HCT116 (cell line): ENCODE measurements at places on chromosomes 3 and 15. TPM values are rescaled to one million over a fixed set of nuclear protein-coding genes. Genes with fewer than 3 reads are reported as not detected.

The MST1R gene
- total RNA-seq, result 113 TPM

The SNRPN gene
- total RNA-seq, result 2.0 TPM

The PLSCR2 gene
- not detected for total RNA-seq

The ANKUB1 gene
- total RNA-seq, result not detected

The RAD51 gene
- total RNA-seq, result 20.9 TPM

The CCDC9B gene
- total RNA-seq, result 15.6 TPM

The RPL39L gene
- total RNA-seq, result not detected

The ADGRG7 gene
- total RNA-seq, result not detected

The GLDN gene
- total RNA-seq, result 3.0 TPM

The TLR9 gene
- total RNA-seq, result 0.15 TPM

The PIGZ gene
- 1.4 TPM for total RNA-seq

The GP9 gene
- total RNA-seq, result not detected

The MCF2L2 gene
- total RNA-seq, result 1.5 TPM

The ACSBG1 gene
- total RNA-seq, result 0.71 TPM

The PRTG gene
- not detected for total RNA-seq

The KNL1 gene
- total RNA-seq, result 30.6 TPM

The LINS1 gene
- 14.7 TPM for total RNA-seq

The SOX14 gene
- total RNA-seq, result not detected

The GRK7 gene
- not detected for total RNA-seq

The ARHGEF26 gene
- total RNA-seq, result 7.2 TPM

The CHRM5 gene
- not detected for total RNA-seq

The GOLGA6L7 gene
- total RNA-seq, result not detected

The AGBL1 gene
- not detected for total RNA-seq

The DENND4A gene
- 9.1 TPM for total RNA-seq

The CPN2 gene
- total RNA-seq, result not detected

The GRAMD1C gene
- 7.9 TPM for total RNA-seq
